ENCODE measurements at places on chromosomes 2 and 18.

DNA sequence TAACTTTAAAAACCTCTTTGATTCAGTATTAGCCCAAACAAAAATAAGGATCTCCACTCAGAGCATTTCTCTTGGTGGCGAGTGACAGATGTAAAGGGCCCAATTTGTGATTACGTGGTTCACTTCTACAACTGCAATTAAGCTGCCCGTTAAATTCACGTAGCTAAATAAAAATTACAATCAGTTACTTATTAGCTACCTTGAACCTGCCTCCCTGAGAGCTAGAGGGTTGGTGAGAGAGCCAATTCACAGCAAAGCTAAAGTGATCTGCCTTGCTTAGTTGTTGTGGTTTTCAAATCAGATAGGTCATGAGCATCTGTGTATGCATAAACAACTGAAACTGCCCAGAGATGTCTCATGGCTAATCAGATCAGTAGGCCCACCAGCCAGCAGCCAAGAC, 156.7 kb downstream of the RNF152 start:
- no peak for DNase-seq

DNA sequence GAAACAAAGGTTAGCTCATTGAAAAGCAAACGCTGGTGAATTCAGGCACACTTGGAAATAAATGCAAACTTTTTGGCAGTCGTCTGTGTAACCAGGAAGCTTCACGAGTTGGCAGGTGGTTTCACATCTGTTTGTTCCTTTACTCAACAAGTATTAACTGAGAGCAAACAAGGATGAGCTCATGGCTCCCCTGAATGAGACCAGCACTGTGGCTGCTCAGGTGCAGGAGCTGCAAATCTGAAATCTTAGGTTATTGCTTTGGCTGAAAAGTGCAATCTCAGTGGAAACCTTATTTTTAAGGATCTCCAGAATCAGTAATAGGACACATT, 46.3 kb downstream of the SH3RF3 start:
- no peak for DNase-seq

- no peak for DNase-seq
Measured at GRCh38 chr2:180133736-180134135, 126.6 kb upstream of the CWC22 start.

DNA sequence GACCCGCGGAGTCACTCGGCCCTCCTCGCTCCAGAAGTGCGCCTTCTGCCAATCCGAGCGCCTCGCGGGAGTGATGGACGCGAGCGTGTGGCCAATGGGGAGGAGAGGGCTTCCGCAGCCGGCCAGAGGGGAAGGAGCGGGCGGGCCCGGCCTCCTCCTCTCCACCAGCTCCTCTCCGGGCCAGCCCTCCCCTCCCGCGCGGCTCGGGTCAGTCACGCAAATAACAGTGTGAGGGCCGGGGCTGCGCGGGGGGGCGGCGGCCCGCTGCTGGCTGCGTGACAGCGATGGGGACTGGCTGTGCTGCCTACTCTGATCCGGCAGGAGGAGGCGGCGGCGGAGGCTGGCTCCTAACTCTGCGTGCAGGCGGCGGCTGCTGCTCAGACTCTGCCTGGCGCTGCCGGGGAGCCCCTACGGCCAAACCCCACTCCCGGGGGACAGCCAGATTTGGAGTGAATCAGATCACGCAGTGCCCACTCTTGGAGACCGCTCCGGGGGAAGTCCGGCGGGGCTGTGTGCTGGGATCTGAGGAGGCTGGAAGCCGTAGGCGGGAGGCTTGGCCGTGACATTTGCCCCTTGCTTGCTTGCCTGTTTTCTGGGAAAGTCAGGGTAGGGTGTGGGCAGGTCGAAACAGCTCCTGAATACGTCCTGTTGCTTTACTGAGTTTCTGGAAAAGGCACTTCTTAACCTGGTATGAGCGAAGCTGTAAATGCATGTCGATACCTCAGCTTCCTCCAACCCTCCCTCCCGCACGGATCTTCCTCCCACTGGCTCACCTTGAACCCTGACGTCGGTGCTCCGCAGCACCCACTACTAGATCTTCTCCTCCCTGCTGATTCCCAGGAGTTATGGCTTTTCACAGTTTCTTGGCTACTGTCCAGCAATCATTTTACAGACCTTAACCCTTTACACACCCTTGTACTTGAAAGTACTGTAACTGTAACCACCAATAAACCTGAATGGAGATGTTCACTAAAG, 97.9 kb upstream of the SERTAD2 start:
- DNase-seq, result peak; percentile 78

GRCh38 chr2:70703900-70704549, 64.0 kb downstream of the ADD2 start:
- DNase-seq, result no peak

DNA sequence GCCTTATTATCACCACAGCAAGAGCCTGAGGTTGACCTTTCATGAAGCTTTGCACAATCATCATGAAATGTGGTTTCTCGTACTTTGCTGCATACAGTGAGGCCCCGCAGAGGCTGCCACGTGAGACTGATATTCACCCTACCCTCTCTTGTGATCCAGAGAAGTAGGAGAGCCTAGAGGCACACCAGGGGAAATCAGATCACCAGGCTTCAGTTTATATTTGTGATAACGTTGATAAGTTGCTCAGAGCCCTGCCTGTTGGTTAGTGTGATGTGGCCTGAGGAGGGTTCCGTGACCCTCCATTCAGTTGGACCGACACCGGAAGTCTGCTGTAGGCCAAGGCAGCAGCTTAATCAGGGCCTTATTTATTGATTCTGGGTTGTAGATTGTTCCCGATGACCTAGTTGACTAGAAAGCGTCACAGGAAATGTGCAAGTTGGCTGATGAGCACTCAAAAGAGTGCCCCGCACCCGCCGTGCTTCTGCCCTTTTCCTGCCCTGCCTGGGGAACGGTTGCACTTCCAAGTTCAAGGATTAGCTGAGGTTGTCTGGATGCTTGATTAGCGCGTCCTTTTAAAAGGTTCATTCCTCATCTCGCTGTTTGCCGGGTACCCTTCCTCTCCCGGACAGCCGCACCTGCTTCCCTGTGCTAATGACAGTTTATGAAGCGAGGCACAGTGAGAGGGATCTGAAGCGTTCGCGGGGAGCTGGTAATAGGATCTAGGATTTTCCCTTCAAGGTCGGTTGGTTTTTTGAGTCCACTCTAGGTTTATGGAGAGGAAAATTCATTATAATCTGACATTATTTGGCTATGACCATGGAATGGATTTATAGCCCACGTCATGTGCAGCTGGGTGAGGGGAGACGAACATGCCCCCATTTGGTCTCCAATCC, 146.4 kb downstream of the SH3RF3 start:
- peak; percentile 64 for DNase-seq

GRCh38 chr18:36406805-36407204, 109.3 kb downstream of the FHOD3 start:
- DNase-seq, result peak; percentile 14

DNA sequence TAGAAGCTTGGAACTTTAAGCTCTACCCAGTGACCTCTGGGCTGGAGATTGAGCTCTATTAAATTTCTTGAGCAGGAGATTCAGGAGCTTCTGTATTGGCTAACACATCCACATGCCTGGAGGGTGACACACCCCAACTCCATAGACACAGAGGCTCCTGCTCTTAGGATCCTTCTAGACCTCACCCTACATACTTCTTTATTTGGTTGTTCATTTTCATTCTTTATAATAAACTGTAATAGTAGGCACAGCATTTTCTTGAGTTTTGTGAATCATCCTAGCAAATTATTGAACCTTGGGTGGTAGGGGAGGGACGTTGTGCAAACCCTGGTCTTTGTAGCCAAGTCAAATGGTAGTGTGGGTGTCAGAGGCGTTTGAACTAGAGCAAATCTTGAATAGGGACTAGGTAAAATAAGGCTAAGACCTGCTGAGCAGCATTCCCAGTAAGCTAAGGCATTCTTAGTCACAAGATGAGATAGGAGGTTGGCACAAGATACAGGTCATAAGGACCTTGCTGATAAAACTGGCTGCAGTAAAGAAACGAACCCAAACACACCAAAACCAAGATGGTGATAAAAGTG, 323.8 kb upstream of the GALNT5 start:
- DNase-seq, result no peak

GRCh38 chr2:199985625-199986207, 30.3 kb downstream of the MAIP1 start:
- peak; percentile 92 for DNase-seq

DNA sequence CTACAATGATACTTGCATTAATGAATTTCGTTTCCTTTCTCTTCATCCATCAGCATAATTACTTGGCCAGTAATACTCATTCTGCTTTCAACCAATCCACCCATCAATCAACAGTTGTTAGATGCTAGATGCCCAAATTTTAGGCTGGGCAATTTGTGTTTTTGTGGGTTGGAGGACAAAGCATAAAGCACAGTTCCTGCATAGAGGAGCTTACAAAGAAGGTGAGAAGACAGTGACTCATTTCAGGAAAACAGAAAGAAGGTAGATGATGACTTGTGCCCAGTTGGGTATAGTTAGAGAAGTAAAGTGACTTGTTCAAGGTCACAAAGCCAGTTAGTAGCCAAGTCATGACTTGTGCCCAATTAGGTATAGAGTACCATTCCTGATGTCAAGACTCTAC, 1186.8 kb upstream of the CELF4 start:
- no peak for DNase-seq

DNA sequence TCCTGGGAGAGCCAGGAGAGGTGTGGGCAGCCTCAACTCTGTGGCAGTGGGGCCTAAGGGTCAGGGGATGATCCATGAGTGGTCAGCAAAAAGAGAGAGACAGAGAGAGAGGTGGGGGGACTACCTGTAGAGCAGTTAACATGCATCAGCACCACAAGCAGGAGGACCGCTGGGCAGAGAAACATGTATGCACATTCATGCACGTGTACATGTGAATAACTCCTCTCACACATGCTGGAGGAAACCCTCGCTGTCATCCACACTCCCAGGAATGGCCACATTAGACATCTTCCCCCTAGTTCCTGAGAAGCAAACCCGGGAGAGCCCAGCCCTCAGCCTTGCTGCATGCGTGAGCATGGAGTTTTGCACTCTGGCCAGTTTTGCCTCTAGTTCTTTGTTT, 166.1 kb downstream of the SMAD7 start:
- no peak for DNase-seq

DNA sequence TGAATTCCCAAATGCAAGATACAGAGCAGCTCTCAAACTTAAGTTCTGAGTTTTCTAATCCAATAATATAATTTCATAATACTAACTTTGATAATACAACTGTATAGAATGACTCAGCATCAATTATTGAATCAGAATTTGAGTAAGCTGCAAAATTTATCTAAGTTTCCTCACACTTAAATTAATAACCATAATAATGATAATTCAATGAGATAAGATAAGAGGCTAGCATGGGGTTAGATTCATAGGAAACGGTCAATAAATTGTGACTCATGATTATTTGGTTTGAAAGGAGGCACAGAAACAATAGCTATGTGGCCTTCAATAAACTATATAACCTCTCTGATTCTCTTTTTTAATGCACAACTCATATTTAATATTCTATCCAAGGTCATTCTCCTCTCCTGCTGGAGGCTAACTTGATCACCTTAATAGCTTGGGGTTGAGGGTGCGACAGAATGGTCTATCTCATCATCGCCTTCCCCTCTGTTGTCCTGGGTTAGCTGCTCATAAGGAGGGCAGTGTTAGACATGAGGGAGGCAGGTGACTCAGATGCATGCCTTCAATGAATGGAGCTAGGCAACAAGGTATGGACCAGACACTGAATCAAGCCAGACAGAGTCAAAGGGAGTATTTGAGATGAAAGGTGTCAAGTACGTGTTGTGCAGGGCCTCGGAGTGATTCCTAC, 36.2 kb upstream of the BMP10 start:
- no peak for DNase-seq

GRCh38 chr18:12769644-12770440, 67.0 kb downstream of the PSMG2 start:
- DNase-seq, result no peak

GRCh38 chr2:75556679-75557366, 3.9 kb downstream of the EVA1A start:
- DNase-seq, result no peak

GRCh38 chr2:204110751-204111516, 174.4 kb downstream of the ICOS start:
- DNase-seq, result no peak

GRCh38 chr2:238886453-238887094, 38.7 kb downstream of the TWIST2 start:
- no peak for DNase-seq

- DNase-seq, result no peak
Measured at GRCh38 chr2:197332641-197333040, 22.1 kb upstream of the ANKRD44 start.

- DNase-seq, result no peak
Measured at GRCh38 chr2:16785149-16785548, 119.5 kb upstream of the CYRIA start.

GRCh38 chr2:215973954-215974699, 39.2 kb downstream of the MREG start:
- DNase-seq, result no peak

DNA sequence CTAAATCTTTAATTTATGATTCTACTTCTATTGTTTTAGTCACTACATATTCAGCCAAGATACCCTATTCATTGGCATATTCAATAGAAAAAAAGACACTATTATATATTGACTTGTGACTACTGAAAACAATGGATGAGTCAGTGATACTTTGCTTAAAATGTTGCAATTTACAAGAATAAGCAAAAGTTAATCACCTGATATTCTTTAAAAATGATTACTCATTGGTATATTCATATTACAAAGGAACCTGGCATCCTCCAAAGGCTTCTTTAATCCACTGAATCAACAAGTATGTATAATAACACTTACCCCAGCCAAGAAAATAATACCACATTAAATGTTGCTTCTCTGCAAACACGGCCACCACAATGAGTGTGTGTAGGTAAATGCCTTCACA, 87.8 kb downstream of the CALCRL start:
- no peak for DNase-seq

- no peak for DNase-seq
Measured at GRCh38 chr2:24490181-24490689, 819 bp upstream of the NCOA1 start.

DNA sequence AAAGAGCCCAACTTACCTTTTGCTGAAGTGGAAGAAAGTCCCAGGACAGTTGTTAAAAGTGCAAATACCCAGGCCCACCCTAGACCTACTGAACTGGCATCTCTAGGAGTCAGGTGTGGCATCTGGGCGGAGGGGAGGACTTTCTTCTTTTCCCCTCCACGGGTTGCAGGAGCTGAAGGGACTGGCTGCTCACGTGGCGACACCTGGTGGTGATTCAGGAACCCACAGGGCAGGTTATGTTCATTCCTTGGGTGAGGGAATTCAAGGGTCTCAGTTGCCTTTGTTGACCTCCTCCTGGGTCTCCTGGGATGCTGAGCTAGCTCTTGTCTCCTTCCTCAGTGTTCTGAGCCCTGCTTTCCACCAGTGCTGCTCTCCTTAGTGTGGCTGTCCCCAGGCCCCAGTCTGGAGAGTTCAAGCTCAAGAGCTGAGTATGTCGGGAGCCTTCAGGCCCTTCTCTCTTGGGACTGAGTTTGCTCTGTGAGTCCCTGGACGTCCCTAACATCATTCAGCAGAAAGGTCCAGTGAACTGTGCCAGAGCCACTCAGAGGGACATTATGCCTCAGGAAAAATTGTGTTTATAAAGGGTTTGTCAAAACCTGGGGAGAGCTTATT, 56.9 kb downstream of the DYSF start:
- DNase-seq, result peak; percentile 26

All from NCI-H526 (cell line).